ENCODE measurements at places on chromosomes 1 and 21. TPM values are rescaled to one million over a fixed set of nuclear protein-coding genes. Genes with fewer than 3 reads are reported as not detected.

GRCh38 chr1:11862890-11863289 lies 4.1 kb upstream of the NPPB start:
- no peak overlapping the region for H3K27ac ChIP-seq
- H3K4me3 ChIP-seq, result no peak overlapping the region
- H3K27me3 ChIP-seq, result peaks cover 15% of the 10 kb centered on the region
- no peaks in the 10 kb centered on the region for H3K4me1 ChIP-seq
- H3K36me3 ChIP-seq, result no peaks in the 10 kb centered on the region

GRCh38 chr1:4528590-4528989 lies 125.8 kb upstream of the AJAP1 start:
- no peak overlapping the region for H3K4me3 ChIP-seq
- H3K36me3 ChIP-seq, result no peaks in the 10 kb centered on the region
- H3K4me1 ChIP-seq, result peaks cover 16% of the 10 kb centered on the region
- H3K27me3 ChIP-seq, result no peaks in the 10 kb centered on the region

GRCh38 chr1:175503538-175503937 lies 239.9 kb downstream of the TNR start:
- no peak for DNase-seq
- no peaks in the 10 kb centered on the region for H3K4me1 ChIP-seq
- no peaks in the 10 kb centered on the region for H3K36me3 ChIP-seq
- no peaks in the 10 kb centered on the region for H3K27me3 ChIP-seq

DNA sequence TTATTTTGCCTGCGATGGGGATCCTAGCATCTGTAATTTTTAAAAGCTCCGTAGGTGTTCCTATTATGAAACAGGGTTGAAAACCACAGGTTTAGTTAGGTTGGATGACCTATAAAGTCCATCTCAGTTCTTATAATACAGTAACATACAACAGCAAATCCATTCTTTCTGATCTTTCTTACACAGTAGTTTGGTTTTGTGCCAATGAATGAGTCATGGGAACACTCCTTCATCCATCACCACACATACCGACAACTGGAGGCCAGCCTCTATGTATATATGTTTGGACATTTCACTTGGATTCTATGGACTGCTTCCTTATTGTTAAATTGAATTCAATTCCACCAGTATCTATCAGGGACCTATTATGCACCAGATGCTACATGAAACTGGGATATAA lies 118.4 kb upstream of the L1TD1 start:
- no peak for DNase-seq
- peaks cover 4% of the 10 kb centered on the region for H3K36me3 ChIP-seq
- H3K4me3 ChIP-seq, result no peak overlapping the region
- no peaks in the 10 kb centered on the region for H3K4me1 ChIP-seq
- no peaks in the 10 kb centered on the region for H3K27me3 ChIP-seq

DNA sequence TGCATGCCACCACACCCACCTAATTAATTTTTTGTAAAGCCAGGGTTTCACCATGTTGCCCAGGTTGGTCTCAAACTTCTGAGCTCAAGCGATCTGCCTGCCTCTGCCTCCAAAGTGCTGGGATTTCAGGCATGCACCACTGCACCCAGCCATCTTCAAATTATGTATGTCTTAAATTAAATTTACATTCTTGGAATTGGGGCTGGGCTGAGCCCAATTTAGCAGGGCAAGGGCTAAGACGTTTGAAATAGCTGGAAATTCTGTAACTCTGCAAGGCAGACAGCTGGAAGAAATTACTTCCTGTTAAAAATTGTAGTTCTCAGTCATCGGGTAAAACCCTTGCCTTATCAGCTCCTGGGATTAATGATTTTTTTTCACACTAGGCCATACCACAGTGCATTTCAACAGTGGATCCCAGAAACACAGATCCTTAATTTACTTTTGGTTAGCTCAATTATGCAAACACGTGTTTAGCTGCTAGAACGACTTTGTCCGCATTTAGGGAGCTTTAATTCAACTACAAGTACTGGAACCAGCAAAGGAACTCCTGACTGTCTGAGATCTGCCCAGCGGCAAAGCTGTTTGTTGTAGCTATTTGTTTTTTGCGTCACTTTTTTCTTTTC lies 83.3 kb downstream of the OLFML3 start:
- H3K27ac ChIP-seq, result no peak overlapping the region
- H3K4me3 ChIP-seq, result no peak overlapping the region
- H3K4me1 ChIP-seq, result no peaks in the 10 kb centered on the region
- H3K36me3 ChIP-seq, result no peaks in the 10 kb centered on the region
- no peaks in the 10 kb centered on the region for H3K27me3 ChIP-seq
- no peak for DNase-seq

GRCh38 chr1:228814176-228814575 lies 78.9 kb downstream of the RHOU start:
- DNase-seq, result no peak
- H3K36me3 ChIP-seq, result no peaks in the 10 kb centered on the region
- peaks cover 4% of the 10 kb centered on the region for H3K4me1 ChIP-seq
- H3K27ac ChIP-seq, result no peak overlapping the region
- H3K4me3 ChIP-seq, result no peak overlapping the region
- H3K27me3 ChIP-seq, result no peaks in the 10 kb centered on the region

GRCh38 chr1:39462074-39462473 lies 29.4 kb upstream of the BMP8A start:
- H3K27me3 ChIP-seq, result no peaks in the 10 kb centered on the region
- H3K4me3 ChIP-seq, result no peak overlapping the region
- peaks cover 92% of the 10 kb centered on the region for H3K36me3 ChIP-seq
- H3K4me1 ChIP-seq, result no peaks in the 10 kb centered on the region
- H3K27ac ChIP-seq, result no peak overlapping the region
- no peak for DNase-seq

- no peak overlapping the region for H3K4me3 ChIP-seq
- no peak overlapping the region for H3K27ac ChIP-seq
- no peaks in the 10 kb centered on the region for H3K4me1 ChIP-seq
- DNase-seq, result no peak
- no peaks in the 10 kb centered on the region for H3K36me3 ChIP-seq
These were observed 122.7 kb downstream of the RYR2 start for GRCh38 chr1:237164406-237165352.

RERE gene
- total RNA-seq, result 49.1 TPM

FAM72A gene
- 0.59 TPM for total RNA-seq

LCE1D gene
- total RNA-seq, result not detected

SPATC1L gene
- 0.33 TPM for total RNA-seq

AMY1A gene
- not detected for total RNA-seq

Data from liver (tissue), 10 donors.